HS-27A (cell line): ENCODE measurements at places on chromosomes 13 and 19.

GRCh38 chr13:31159306-31159705 is 2.4 kb downstream of the HSPH1 start:
- DNase-seq = no peak

DNA sequence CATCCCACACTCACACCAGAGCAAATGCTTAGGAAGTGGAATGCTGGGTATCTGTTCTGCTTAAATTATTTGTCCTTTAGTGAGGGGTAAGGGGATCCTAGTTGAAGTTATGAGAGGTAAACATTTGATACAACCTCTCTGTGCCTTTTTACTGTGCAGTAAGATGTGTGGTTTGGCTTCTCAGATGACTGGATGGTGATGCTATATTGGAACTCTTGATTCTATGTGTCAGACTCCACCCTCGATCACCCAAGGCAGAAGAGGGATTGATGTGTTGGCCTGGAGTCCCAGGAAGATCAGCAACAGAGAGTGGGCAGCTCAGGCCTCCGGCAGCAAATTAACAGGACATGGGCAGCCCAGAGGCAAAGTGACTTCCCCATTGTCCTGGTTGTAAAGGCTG is 66.7 kb downstream of the SIPA1L3 start:
- no peak for DNase-seq

DNA sequence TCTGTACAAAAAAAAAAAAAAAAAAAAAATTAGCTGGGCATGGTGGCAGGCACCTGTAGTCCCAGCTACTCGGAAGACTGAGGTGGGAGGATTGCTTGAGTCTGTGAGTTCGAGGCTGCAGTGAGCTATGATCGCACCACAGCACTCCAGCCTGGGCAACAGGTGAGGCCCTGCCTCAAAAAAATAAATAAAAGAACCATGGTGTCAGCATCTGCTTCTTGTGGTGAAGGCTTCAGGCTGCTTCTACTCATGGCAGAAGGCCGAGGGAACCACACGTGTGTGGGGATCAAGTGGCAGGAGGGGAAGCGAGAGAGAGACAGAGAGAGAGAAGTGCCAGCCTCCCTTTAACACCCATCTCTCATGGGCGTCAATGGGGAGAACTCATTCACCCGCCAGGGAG is 13.5 kb downstream of the BCL3 start:
- DNase-seq = no peak

DNA sequence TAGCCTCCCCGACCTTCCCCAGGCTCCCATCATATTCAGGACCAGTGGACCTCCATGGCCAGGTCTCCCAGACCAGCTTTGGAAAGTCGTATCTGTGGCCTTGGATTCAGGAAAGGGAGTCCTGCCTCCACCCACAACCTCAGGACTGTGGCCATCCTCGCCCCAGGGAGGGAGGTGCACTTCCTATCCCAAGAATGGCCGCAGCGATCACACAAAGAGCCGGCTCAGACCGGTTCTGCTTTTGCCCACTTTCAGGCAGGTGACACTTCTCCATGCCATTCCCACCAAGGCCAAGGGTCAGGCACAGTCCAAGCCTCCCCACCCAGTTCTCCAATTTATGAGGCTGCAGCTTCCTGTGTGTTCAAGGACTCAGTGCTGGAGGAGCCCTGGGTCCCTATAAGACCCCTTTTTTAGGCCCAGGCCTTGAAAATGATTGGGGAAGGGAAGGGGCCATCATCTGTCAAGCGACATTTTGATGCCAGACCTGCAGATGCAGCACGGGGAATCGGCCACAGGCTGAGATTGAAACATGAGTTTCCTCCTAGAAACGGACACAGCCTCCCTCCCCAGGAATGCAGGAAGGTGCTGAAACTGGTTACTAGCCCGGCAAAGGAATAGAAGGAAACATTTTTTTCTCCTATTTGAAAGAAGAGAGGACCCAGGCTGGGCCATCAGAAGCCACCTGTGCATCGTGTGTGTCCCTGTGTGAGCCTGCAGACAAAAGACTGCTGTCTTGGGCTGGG is 65.6 kb upstream of the USE1 start:
- no peak for DNase-seq

GRCh38 chr13:78323040-78323439 is 280.3 kb downstream of the POU4F1 start:
- DNase-seq = no peak

GRCh38 chr19:6736917-6737283 is 480 bp downstream of the GPR108 start:
- no peak for DNase-seq

DNA sequence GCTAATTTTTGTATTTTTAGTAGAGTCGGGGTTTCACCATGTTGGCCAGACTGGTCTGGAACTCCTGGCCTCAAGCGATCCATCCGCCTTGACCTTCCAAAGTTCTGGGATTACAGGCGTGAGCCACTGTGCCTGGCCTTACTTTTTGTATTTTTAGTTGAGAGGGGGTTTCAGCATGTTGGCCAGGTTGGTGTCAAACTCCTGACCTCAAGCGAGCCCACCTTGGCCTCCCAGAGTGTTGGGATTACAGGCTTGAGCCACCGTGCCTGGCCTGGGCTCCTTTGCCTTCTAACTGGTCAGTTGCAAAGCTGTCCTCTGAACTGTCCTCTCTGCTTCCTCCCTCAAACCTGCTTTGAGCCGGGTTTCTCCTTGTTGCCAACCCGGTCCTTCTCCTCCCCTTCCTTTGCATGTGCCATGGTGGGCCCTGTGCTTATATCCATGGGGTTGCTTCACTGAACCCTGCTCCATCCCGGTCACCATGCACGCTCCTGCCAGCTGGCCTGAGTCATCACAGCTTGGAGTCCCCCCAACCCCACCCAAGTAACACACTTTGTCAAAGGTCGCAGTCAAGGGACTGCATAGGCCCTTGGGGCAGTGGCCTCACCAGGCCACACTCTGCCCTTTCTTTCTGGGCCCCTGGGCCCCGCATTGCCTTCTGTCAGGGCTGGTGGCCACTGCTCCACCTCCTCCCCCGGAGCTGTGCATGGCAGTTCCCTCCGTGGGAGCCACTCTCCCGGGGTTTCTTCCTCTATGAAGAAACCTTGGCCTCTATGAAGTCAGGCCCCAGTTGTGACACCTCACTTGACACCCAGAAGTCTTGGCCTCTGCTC is 21.2 kb downstream of the WTIP start:
- no peak for DNase-seq

- DNase-seq = no peak
Observed at GRCh38 chr13:112992931-112993680, 24.1 kb downstream of the MCF2L start.

DNA sequence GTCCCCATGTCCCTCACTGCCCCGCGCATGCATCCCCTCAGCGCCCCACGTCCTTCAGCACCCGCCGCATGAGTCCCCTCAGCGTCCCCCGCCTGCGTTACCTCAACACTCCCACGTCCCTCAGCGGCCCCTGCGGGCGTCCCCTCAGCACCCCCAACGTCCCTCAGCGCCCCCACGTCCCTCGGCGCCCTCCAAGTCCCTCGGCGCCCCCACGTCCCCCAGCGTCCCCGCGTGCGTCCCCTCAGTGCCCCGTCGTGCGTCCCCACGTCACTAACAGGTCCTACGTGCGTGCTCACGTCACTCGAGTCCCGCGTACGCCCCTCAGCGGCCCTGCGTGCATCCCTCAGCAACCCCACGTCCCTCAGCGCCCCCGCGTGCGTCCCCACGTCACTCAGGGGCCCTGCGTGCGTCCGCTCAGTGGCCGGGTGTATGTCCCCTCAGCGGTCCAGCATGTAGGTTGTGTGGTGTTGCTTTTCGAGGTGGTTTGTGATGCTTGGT is 19.5 kb upstream of the GAS6 start:
- DNase-seq = no peak

GRCh38 chr19:23596872-23597271 is 90.1 kb downstream of the ZNF675 start:
- DNase-seq = peak; percentile 71

DNA sequence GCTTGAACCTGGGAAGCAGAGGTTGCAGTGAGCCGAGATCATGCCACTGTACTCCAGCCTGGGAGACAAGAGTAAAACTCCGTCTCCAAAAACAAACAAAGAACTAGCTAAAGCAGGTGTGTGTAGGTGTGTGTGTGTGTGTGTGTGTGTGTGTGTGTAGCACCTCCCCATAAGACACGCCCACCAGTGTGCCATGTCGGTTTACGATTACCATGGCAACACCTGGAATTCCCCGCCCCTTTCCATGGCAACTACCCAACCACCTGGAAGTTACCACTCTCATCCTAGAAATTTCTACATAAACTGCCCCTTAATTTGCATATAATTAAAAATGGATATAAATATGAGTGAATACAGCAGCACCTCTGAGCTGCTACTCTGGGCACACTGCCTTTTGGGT is 80.9 kb upstream of the ADGRE5 start:
- no peak for DNase-seq

DNA sequence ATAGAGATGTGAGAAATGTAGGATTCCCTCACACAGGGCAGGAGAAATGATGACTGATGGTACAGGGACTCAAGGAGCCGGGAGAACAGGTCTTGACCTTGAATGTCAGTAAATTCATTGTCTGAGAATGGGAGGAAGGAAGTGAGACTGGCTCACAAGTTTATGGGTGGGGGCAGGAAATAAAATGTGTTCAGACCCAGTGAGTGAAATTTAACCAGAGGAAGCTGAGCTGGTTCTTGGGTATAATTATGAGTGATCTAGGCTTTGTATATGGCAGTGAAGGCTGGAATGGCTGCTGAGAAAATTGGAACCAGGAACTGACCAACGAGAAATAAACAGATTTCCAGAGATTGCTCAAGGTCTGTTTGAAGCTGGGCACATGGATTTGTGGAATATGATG is 6.3 kb upstream of the IGSF23 start:
- DNase-seq = peak; percentile 41

GRCh38 chr19:50536662-50537305 is 23.1 kb upstream of the ASPDH start:
- DNase-seq = no peak

DNA sequence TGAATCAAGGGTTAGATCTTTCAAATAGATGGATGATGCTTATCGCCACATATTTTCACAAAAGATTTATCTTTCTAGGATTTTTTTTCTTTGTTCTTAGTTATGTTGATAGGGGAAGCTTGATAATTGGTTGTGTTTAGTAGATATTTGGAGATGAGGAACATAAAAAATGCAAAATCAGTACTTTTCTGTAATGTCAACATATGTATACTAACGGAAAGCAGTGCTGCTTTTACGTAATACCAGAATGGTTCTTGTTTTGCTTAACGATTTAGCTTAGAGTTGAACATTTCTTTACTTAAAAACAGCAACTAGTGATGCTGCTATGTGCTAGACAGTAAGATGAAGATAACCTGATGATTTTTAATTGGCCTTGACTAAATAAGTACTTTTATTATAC is 3.0 kb downstream of the ZMYM2 start:
- no peak for DNase-seq

DNA sequence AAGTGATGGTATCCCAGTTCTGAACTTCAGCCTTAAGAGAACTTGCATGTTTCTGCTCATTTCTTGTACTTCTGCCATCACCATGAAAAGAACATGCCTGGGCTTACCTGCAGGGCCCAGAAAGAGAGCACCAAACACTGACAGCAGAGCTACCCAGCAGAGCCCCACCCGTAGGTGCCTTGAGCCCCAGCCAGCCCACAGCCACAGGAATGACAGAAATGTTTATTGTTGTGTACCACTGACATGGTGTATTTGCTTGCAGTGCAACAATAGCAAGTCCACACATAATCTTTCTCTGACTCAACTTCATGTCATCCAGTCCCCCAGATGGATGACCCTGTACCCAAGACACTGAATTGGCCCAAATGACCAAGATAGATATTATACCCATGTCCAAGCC is 195.2 kb downstream of the TSHZ3 start:
- DNase-seq = no peak

GRCh38 chr19:2646866-2647535 is 55.5 kb downstream of the GNG7 start:
- DNase-seq = no peak

GRCh38 chr13:44974056-44974793 is 15.0 kb downstream of the NUFIP1 start:
- DNase-seq = no peak

DNA sequence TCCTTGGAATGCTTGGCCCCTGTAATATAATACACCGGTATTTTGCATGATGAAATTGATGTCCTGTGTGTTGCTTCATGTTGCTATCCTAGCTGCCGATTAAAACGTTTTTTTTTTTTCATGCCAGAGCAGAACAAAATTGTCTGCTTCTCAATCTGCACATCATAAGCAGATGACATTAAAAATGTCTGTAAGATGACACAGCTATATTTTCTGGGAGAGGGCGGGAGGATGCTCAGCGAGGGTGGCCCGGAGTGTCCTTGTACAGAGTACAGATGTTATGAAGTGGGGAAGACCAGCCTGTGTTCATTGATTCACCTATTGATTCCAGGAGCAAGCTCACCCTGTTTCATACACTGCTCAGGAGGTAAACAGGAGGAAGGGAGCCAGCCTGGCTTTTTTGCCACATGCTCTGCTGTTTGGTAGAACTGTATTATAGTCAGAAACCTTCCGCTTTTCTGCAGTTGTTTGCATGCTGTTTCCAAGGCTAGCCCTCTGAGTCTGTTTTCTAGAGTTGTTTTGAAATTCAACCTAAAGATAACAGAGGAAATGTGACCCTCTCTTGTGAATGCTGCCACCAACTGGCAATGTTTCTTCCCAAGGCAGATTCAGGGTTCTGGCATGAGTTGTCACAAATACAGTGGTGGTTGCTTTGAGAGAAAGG is 4.7 kb upstream of the IRS2 start:
- DNase-seq = no peak

GRCh38 chr19:54209811-54210494 is 9.3 kb downstream of the RPS9 start:
- peak; percentile 96 for DNase-seq

GRCh38 chr19:13952931-13953531 is 722 bp downstream of the DCAF15 start:
- DNase-seq = no peak

DNA sequence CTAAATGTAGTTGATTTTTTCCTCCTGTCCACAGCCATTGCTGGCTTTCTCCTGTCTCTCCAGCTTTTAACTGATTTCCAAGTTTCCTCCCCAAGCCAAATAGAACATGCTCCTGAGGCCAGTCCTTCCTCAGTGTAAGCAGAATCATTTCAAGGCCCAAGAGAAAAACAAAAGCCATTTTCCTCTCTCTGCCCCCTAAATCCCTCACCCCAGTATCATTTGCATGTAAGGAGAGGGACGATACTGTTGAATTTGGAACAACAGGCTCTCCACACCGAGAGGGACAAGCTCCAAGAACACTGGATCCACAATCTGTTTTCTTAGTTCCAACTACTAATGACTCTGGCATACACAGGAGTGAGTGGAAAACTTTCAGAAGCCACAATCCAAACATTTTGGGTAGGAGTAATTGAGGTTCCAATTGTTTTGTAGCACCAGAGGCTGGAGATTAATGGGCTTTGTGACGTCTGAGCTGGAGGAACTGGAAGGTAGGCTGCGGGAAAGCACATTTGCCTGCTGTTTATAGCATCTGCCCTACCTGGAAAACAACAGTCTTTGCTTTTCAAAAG is 156.8 kb downstream of the FLT1 start:
- no peak for DNase-seq

DNA sequence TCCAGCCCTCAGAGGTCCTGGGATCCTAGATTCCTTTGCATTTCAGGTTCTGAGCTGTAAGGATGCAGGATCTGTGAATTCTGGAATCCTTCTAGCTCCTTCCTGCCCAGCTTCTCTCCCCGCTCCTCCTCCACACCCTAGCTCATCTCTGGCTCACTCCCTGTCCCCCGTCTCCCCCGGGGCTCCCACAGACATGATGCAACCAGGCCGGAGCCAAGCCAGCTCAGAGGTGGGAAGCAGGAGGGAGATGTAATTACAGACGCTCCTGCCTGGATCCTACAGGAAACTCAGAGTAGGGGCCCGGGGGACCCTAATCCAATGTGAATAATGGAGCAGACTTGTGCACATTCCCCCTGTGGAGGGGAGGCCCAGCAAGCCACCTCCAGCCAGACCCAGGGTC is 4.5 kb downstream of the GNG8 start:
- no peak for DNase-seq
